ENCODE measurements at places on chromosomes 5 and 9.
A peak's percentile ranks its signal among the peaks of the same experiment; 100 is the strongest.

- no peak for DNase-seq
Measured at GRCh38 chr5:170006021-170006420, 25.7 kb upstream of the INSYN2B start.

- DNase-seq = no peak
Measured at GRCh38 chr5:88405783-88406182, 137.1 kb upstream of the TMEM161B start.

GRCh38 chr9:124208571-124208970, 49.2 kb upstream of the NEK6 start:
- DNase-seq = no peak

DNA sequence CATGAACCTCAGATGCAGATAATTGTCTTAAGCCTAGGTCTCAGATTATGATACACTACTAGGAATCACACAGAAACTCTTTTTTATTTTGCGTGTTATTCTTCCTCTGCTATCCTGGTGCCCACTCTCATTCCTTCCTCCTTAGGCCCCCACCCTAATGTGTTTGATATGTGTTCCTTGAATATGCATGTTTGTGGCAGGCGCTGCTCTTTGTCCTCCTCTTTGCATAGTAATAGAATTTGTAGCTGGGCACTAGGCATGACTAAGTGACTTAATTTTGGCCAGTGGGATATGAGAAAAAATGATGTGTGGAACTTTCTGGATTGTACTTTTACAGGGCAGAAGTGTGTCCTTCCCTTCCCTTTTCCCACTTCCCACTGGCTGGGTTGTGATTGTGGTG, 345.1 kb downstream of the RAB3C start:
- no peak for DNase-seq

DNA sequence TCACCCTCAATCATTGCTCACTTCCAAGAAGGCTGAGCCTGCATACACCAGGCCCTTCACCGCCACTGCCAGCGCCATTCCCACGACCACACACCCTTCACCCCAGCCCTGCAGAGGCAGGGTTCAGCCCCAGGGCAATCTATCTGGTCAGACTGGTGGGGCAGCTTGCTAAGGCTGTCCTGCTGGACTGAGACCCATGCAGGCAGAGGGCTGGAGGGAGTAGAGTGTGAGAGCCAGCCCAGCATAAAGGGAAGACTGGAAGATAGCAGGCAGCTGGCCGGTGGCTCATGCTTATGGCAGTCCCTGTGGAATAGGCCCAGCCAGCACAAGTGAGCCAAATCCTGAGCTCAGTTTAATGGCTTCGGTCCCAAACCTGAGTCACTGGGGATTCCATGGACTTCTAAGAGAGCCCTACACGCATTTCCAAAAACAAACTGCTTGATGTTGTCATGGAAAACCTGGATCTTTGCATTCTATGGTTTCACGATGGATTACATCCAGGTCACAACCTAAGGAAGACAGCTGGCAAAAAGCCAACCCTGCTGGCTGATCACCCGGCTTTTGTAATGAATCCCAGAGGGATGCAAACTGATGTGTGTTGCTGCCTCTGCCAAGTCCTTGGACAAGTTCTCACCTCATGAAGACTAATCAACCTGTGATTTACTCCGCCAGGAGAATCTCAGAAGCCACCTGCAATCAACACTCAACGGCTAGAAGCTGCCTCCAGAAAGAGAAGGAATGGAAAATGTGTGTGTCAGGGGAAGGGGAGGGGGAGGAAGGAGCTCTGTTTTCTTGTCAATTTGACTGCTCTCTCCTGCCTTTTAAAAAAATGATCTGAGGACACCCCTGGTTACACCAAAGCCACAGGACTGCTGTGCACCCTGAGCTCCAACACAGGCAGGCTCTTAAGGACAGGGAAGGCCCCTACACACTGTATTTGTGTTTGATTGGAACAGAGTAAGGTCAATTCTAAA, 143.6 kb downstream of the LHFPL2 start:
- peak; percentile 65 for DNase-seq
